Stimulated activated CD8-positive, alpha-beta memory T cell treated with anti-CD3 and anti-CD28 coated beads, Interleukin-4, amount 100 ng/mL, for 48 hours (primary cell): ENCODE measurements at places on chromosomes 1 and 21.

- DNase-seq: no peak
These were observed 21.8 kb downstream of the STYXL2 start for GRCh38 chr1:167115655-167116054.

- DNase-seq: no peak
These were observed 9.8 kb downstream of the ETV3L start for GRCh38 chr1:157089789-157090188.

DNA sequence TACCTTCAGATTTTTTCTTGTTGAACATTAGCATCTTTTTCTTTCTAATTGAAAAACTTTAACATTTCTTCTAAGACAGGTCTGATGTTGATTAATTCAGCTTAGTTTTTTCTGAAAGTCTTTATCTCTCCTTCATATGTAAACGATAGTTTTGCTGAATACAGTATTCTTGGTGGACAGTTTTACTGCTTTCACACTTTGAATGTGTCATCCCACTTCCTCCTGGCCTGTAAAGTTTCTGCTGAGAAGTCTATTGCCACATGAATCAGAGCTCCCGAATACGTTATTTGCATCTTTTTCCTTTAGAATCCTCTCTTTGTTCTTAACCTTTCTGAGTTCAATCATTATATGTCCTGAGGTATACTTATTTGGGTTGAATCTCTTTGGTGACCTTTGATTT is 344.2 kb downstream of the OLFM3 start:
- no peak for DNase-seq

- DNase-seq: no peak
These were observed 103.6 kb upstream of the GCLM start for GRCh38 chr1:94012708-94013366.
